ENCODE measurements at places on chromosomes 5 and 9.

DNA sequence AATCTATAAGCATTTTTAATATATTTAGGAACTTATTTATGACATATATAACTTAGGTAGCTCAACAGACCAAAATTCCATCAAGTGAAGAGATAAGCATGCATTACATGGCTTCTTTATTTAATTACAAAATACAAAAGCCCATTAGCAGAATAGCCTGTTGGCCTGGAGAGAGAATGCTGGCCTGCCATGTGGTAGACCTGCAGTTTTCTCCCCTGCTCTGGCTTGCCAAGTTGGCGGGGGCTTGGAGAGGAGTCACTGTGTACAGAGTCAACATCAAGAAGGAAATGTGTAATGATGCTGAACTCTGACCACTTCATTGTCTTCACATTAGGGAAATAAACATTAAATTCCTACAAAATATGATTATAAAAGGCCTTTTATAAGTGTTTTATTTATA, 69.8 kb upstream of the CNTLN start:
- no peak for DNase-seq

GRCh38 chr9:110916403-110916802, 121.9 kb downstream of the LPAR1 start:
- no peak for DNase-seq

GRCh38 chr5:25568294-25568693, 923.5 kb upstream of the CDH10 start:
- DNase-seq: no peak

GRCh38 chr5:9362600-9362999, 183.3 kb downstream of the SEMA5A start:
- DNase-seq: no peak

DNA sequence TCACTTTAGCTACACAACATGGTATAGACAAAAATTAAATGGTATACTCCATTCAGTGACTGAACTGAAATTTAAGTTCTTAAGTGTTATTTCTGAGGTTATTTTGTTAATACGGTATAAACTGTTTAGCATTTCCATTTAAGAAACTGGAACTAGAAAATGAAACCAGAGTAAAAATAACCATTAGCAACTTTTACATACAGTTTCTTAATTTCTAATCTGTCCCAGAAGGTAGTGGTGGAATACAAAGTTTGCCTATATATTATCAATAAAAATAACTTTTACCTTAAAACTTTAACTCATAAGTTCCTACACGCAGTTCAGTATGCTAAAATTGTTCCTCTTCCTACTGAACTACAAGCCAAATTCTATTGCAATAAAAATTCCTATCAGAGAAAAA, 10.3 kb downstream of the GOLPH3 start:
- DNase-seq: no peak

DNA sequence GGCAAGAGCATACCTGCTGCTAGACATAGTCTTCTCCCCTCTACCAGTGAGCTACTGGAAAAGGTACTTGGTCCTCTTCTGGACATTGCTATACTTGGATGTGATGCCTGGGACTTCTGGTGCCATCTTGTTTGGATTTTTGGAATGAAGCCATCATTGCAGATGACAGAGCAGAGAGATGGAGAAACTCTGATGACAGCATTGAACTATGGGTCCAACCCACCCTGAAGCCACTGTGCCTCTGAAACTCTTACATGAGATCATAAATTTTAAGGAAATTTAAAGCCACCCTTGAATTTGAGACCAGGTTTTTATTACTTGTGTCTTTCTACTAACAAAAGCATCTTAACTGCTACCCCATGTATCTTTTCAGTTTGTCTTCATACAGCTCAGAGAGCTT, 151.1 kb upstream of the SMIM23 start:
- DNase-seq: no peak

Data from SIG-M5 (cell line).